ENCODE measurements at places on chromosomes 5 and 9. TPM values are rescaled to one million over a fixed set of nuclear protein-coding genes. Genes with fewer than 3 reads are reported as not detected.

- H3K27ac ChIP-seq = no peak overlapping the region
- no peaks in the 10 kb centered on the region for H3K36me3 ChIP-seq
- no peak overlapping the region for H3K4me3 ChIP-seq
- no peaks in the 10 kb centered on the region for H3K4me1 ChIP-seq
- DNase-seq = no peak
These were observed 16.5 kb upstream of the CEP120 start for GRCh38 chr5:123439709-123440108.

ENTREP1 gene
- total RNA-seq = 28.2 TPM

DNA sequence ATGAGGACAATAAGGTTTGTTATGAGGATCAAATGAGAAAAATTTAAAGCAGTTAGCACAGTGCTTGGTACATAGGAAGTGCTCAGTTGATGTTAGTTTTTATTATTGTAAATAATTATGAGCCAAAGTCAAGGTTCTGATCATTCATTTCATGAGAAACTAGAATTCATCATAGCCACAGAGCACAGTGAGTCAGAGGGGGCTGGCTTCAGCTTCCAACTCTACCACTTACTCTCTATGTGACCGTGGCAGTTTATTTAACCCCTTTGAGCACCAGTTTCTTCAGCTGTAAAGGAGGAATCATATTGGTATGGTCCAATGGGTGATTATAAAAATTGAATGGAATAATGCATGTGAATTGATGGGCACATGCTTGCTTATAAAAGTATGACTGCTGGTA, 39.4 kb downstream of the KLHL3 start:
- no peak overlapping the region for H3K4me3 ChIP-seq
- no peak overlapping the region for H3K27ac ChIP-seq
- no peaks in the 10 kb centered on the region for H3K36me3 ChIP-seq
- H3K27me3 ChIP-seq = no peaks in the 10 kb centered on the region
- H3K4me1 ChIP-seq = peaks cover 3% of the 10 kb centered on the region
- DNase-seq = no peak

TRIP13 gene
- 1.7 TPM for total RNA-seq

- DNase-seq = no peak
- no peaks in the 10 kb centered on the region for H3K36me3 ChIP-seq
- no peaks in the 10 kb centered on the region for H3K4me1 ChIP-seq
- H3K4me3 ChIP-seq = no peak overlapping the region
- H3K27ac ChIP-seq = no peak overlapping the region
- no peaks in the 10 kb centered on the region for H3K27me3 ChIP-seq
These were observed 19.8 kb upstream of the PTPN3 start for GRCh38 chr9:109517901-109518377.

PDGFRB gene
- total RNA-seq = 212 TPM

DNA sequence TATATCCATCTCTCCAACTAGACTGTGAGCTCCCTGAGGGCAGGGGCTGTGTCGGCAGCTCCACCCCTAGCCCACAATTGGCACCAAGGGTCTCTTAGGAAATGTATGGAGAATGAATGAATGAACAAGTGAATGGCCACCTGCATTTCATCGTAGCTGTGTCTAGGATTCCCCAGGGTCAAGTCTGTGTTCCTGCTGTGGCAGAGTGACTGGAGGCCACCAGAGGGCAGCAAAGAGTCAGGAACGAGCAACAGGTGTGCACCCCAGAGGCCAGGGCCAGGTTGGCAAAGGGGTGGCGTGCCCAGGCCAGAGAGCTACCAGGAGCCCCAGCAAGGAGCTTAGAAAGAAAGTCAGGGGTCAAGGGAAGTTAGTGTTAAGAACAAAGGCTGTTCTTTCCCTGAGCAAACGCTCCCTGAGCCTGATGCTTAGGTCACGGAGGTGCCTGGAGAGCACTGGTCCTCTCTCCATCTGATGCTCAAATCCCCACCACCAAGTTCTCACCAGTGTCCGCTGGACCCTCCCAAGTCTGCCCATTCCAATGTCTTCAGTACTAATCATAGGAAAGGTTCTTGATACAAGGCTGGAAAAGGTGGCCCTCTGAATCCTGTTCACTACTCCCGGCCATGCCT, 160.7 kb downstream of the PAX5 start:
- no peak overlapping the region for H3K27ac ChIP-seq
- no peaks in the 10 kb centered on the region for H3K4me1 ChIP-seq
- no peak overlapping the region for H3K4me3 ChIP-seq
- H3K27me3 ChIP-seq = no peaks in the 10 kb centered on the region
- H3K36me3 ChIP-seq = no peaks in the 10 kb centered on the region
- DNase-seq = peak; percentile 59

PCDHA7 gene
- total RNA-seq = 0.41 TPM

Data from ovary (tissue), 10 donors.